Thyroid gland (tissue), 4 donors: ENCODE measurements at places on chromosomes 7 and 10.

GRCh38 chr7:155807065-155807671 is 5.1 kb downstream of the SHH start:
- no peak for DNase-seq

- peak; percentile 100 for DNase-seq
Measured at GRCh38 chr10:44963772-44964633, 4.4 kb downstream of the RASSF4 start.

GRCh38 chr7:74272305-74273038 is 16.7 kb upstream of the CLIP2 start:
- peak; percentile 17 for DNase-seq

GRCh38 chr10:104822088-104822487 is 181.0 kb downstream of the SORCS3 start:
- no peak for DNase-seq

GRCh38 chr7:79529881-79530235 is 76.4 kb upstream of the MAGI2 start:
- no peak for DNase-seq

DNA sequence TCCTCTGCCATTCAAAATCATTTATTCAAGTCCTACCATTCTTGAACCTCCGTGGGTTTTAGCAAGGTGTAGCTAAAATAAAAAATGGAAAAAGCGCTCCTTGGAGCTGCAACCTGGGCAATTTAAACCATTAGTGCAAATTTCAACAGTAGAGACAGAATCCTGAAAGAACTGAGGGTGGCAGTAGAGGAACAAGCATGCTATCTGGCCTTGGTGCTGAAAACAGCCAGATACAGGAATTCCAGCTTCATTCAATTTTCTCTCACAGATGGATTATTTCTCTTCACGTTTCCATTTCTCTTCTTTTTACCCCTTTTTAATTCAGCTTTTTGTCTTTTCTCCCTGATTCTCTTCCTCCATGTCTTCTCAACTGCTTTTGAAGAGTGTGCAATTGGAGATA is 77.7 kb downstream of the OTUD1 start:
- no peak for DNase-seq

GRCh38 chr7:158377800-158378623 is 209.6 kb downstream of the PTPRN2 start:
- DNase-seq, result no peak

- no peak for DNase-seq
Measured at GRCh38 chr7:131071786-131072504, 255.7 kb upstream of the MKLN1 start.
